ENCODE measurements at places on chromosomes 4 and X.

- peak; percentile 72 for DNase-seq
These were observed 2.8 kb downstream of the CMC4 start for GRCh38 chrX:155068165-155068564.

- no peak for DNase-seq
These were observed 356.9 kb downstream of the STPG2 start for GRCh38 chr4:97786306-97786920.

DNA sequence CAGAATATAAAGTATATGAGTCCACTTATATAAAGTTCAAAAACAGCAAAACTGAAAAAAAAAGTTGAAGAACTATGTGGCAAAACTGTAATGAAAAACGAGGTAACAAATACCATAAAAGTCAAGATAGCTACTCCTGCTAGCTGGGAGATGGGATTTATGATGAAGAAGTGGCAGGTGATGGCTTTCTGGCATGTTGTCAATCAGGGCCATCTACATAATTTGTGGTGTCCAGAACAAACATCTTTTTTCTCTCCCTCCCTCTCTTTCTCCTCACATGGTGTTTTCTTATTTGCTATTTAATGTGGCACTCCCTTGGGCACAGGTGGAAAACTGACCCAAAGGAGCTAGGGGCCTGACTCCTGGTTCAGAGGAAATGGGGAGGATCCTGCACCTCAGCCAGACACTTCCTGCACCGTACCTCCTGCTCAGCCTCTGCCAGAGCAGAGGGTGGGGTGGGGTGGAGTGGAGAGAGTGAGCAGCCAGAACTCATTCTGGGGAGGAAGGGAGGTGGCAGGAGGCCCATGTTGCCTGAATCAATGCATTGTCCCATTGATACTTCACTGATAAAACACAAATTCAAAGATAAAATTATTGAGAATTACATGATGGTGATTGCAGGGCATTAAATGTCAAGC, 5.3 kb upstream of the SAP30 start:
- DNase-seq, result no peak

- no peak for DNase-seq
These were observed 12.1 kb downstream of the FGD1 start for GRCh38 chrX:54483946-54484345.

DNA sequence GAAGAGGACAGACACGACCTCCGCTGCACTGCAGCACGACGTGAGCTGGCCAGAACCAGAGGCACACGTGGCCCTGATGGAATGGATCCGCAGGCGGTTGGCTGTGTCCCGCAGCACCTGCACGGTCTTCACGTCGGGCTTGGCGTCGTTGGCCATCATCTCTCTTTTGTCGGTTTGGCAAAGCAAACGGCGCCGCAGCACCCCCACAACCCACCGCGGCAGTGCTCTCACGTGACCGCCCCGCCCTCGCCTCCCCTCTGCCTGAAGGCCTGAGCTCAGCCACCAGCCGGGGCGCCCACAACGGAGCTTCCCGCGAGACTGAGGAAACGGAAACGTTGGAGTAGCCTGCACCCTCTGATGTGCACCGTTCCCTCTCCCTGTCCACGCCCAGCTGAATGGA, at the start of gene TKTL2:
Gene TKTL2, minus strand, starts transcription at position 179 of the 400 bp plus-strand sequence. Its CDS starts 20 bp downstream, at position 159.
- DNase-seq, result no peak
